HFFc6 (cell line): ENCODE measurements at places on chromosomes 4 and X. TPM values are rescaled to one million over a fixed set of nuclear protein-coding genes. Genes with fewer than 3 reads are reported as not detected.

DNA sequence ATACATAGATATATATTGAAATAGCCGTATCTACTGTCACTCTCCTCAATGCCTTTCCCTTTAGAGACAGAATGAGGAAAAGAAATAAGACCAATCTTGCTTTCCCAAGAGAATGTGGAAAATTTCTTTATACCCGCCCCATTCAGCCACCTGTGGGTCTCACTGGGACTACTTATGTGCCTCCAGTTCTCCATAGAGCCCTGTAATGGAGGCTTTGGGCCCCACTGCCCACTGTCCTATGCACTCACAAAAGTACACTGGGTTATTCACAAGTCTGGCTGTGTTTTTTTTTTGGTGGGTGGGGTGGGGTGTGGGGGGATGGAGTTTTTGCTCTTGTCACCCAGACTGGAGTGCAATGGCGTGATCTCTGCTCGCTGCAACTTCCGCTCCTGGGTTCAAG, 70.4 kb upstream of the ELOVL6 start:
- H3K36me3 ChIP-seq, result no peaks in the 10 kb centered on the region
- peaks cover 10% of the 10 kb centered on the region for H3K27me3 ChIP-seq
- H3K4me3 ChIP-seq, result no peak overlapping the region
- no peak overlapping the region for H3K27ac ChIP-seq
- peaks cover 25% of the 10 kb centered on the region for H3K4me1 ChIP-seq

GRCh38 chrX:41692162-41692749, 3.5 kb downstream of the GPR34 start:
- H3K27ac ChIP-seq, result no peak overlapping the region
- H3K36me3 ChIP-seq, result no peaks in the 10 kb centered on the region
- no peak overlapping the region for H3K4me3 ChIP-seq

GRCh38 chr4:122313006-122313646, 65.7 kb upstream of the ADAD1 start:
- DNase-seq, result no peak
- H3K4me1 ChIP-seq, result no peaks in the 10 kb centered on the region
- H3K4me3 ChIP-seq, result no peak overlapping the region

FGA gene
- total RNA-seq, result not detected in 3 replicates

TKTL1 gene
- not detected in 3 replicates for total RNA-seq
